ENCODE measurements at places on chromosomes 13 and 19.

- DNase-seq: no peak
These were observed 178.2 kb downstream of the NDFIP2 start for GRCh38 chr13:79659121-79659521.

DNA sequence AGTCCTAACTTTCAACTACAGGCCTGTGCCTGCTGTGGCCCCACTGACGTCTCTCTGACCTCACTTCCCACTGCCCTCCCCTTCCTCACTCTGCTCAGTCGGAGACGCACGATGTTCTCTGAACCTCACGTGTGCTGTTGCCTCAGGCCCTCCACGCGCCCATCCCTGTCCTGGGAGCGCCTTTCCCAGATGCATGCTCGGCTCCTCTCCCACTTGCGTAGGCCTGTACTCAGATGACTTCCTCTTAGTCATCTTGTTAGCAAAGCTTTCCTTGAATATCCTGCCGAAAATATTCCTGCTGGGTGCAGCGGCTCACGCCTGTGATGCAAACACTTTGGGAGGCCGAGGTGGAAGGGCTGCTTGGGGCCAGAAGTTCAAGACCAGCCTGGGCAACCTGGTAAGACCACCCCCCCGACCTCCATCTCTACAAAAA is 9.3 kb upstream of the SYT5 start:
- DNase-seq: peak; percentile 81

DNA sequence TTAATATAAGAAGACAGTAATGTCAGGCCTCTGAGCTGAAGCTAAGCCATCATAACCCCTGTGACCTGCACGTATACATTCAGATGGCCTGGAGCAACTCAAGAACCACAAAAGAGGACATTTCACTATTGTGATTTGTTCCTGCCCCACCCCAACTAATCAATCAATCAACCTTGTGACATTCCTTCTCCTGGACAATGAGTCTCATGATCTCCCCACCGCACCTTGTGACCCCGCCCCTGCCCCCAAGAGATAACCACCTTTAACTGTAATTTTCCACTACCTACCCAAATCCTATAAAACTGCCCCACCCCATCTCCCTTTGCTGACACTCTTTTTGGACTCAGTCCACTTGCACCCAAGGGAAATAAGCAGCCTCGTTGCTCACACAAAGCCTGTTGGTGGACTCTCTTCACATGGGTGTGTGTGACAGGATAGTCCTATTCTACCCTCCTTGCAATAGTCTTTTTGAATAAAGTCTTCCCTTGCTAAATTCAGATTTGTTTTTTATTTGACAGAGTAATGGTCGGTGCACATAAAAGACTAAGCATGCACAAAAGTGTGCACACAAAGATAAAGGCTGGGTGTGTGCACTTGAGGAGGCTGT is 14.0 kb downstream of the CD70 start:
- no peak for DNase-seq

- no peak for DNase-seq
These were observed 2.4 kb upstream of the ACTL9 start for GRCh38 chr19:8700956-8701355.

- no peak for DNase-seq
These were observed 27.0 kb downstream of the DNM2 start for GRCh38 chr19:10744801-10745293.

GRCh38 chr13:75762076-75762937 is 126.2 kb downstream of the LMO7 start:
- no peak for DNase-seq

DNA sequence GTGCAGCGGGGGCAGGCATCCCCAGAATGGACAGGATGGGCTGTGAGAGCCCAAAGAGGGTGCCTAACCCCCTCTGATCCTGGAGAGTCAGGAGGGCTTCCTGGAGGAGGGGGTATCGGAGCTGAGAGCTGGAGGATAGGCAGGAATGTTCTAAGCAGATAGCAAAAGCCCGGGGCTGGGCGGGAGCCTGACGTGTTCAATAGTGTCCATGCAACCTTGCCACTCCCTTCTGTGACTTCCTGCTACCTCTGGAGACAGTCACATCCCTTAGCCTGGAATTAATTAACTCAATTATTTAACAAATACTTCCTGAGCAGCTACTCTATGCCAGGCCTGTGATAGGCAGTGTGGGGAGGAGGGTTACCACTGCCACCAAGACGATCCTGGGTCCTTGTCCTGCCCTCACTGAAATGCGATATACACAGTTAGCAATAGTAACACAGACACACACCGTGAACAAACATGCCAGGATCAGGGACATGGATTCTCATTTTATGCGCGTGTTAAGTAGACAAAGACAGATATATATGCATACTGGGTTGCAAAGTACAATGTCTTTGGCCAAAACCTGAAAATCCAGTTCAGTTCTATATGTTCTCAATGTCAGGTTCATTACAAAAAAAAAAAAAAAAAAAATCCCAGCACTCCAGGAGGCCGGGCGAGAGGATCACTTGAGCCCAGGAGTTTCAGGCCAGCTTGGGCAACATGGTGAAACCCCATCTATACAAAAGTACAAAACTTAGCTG is 10.7 kb downstream of the AP2S1 start:
- no peak for DNase-seq

- no peak for DNase-seq
These were observed 8.1 kb downstream of the LGALS7 start for GRCh38 chr19:38765214-38765613.

DNA sequence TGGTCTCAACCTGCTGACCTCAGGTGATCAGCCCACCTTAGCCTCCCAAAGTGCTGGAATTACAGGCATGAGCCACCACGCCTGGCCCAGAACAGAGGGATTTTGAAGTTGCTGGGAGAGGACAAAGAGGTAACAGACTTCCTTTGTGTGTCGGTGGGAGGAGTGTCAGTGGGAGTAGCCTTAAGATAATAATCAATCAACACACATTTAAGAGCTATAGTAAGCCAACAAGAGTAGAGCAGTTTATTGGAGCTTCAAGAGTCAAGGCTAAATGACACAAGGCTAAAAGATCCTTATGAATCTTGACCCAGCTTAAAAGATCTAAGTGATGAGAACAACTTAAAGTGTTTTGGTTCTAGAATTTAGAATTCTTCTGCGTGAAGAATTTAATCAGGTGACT is 47.3 kb upstream of the NBEA start:
- no peak for DNase-seq

DNA sequence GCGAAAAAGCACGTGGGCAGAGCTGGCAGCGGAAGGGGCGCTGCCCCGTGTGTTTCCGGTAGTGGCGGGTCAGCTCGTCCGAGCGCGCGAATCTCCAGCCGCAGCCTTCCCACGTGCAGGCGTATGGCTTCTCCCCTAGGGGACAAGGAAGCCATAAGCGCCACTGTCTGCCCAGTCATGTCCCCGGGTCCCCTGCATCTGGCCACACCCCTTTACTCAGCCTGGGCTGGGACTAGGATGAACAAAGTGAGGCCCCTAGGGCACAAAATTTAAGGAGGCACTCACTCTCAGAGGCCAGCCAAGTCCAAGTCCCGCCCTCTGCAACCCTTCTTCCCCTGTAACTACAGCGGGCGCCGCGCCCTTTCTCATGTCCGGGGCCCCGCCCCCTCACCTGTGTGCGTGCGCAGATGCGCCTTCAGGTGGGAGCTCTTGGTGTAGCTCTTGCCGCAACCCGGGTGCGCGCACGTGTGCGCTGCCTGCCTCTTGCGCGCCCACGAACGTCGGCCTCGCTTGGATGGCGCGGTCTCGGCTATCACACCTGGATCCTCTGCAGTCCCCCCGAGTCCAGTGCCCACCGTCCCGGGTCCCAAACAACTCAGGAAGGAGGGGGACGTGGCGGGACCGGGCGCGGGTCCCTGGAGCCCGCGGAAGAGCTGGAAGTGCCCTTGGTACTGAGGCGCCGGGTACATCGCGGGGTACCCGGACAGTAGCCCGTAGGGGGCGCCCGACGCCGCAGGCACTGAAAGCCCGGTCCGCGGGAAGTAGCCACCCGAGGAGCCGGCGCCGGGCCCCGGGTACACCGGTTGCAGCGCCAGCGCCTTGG is 1.9 kb downstream of the KLF1 start:
- DNase-seq: peak; percentile 52

- peak; percentile 43 for DNase-seq
These were observed 9.6 kb downstream of the ABHD13 start for GRCh38 chr13:108227651-108228272.

DNA sequence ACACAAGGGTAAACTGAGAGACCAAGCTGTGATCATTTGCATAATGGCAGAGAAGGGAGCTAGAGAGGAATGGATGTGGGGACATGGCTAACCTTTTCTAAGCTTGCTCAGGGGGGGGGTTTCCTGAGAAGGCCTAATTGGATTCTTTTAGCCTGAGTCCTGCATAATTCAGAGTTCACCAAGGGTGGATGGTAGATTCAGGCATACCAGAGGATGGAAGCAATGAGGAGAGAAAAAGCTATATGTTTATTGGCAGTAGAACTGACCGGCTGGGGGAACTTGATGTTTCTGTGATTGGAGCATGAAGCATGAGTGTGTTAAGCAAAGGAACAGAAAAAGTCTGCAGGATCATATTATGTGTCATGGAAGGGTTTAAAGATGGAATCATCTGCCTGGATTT is 65.9 kb upstream of the KLF12 start:
- no peak for DNase-seq

- DNase-seq: peak; percentile 55
These were observed 2.6 kb upstream of the JUNB start for GRCh38 chr19:12788682-12789097.

GRCh38 chr13:95741584-95742563 is 64.9 kb downstream of the DNAJC3 start:
- no peak for DNase-seq

DNA sequence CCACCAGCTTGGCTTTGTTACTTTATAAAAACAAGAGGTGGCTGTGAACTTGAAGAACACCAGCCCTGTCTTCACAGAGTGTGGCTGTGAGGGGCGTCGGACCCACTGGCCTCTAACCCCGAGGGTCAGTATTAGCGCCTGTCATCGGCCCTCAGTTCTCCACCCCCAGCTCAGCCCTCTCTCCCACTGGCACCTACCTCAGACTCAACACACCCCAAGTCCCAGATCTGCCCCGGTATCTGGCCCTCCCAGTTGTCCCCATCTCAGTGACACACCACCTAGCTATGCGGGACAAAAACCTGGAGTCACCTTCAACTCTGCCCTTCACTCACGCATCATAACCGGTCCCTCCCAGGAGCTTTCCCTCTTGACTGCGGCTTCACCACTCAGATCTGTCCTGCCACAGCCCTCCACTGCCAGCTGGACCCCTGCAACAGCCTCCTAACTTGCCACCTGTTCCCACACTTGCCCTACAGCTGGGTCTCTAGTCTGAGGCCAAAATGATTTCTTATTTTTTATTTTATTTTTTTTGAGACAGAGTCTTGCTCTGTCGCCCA is 45.4 kb downstream of the PEPD start:
- DNase-seq: no peak

GRCh38 chr19:1422360-1422759 is 15.0 kb downstream of the DAZAP1 start:
- DNase-seq: no peak
